ENCODE measurements at places on chromosomes 1 and 21. TPM values are rescaled to one million over a fixed set of nuclear protein-coding genes. Genes with fewer than 3 reads are reported as not detected.
A peak's percentile ranks its signal among the peaks of the same experiment; 100 is the strongest.

GRCh38 chr1:173175514-173176145 is 31.5 kb downstream of the TNFSF4 start:
- H3K27me3 ChIP-seq, result no peaks in the 10 kb centered on the region
- no peaks in the 10 kb centered on the region for H3K4me1 ChIP-seq
- no peak for DNase-seq
- H3K27ac ChIP-seq, result no peak overlapping the region
- no peaks in the 10 kb centered on the region for H3K36me3 ChIP-seq

- no peak for DNase-seq
- H3K36me3 ChIP-seq, result no peaks in the 10 kb centered on the region
- H3K4me1 ChIP-seq, result no peaks in the 10 kb centered on the region
Observed at GRCh38 chr21:27001526-27001925, 34.6 kb upstream of the ADAMTS5 start.

DNA sequence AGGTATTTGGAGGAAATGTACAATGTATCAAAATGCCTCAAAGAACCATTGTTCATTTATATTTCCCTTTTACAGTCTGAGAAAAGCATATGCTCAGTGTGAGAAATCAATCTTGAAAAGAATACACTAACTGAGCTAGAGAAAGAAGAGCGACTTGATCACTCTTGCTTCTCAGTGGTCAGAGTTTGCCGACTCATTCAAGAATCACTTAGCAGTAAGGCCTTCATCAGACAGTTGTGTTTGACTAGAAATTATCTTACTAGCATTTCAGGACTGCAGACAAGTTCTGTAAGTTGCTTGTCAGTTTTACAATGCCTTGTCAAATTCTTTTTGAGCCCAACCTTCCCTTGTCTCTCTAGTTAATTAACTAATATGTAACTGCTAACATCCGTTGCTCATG is 12.9 kb downstream of the RGS18 start:
- H3K27ac ChIP-seq, result peak overlapping the region; percentile 73
- H3K27me3 ChIP-seq, result no peaks in the 10 kb centered on the region
- H3K4me3 ChIP-seq, result no peak overlapping the region
- H3K36me3 ChIP-seq, result no peaks in the 10 kb centered on the region

Gene VSIG8
- not detected for total RNA-seq

- DNase-seq, result peak; percentile 44
- H3K36me3 ChIP-seq, result no peaks in the 10 kb centered on the region
- peak overlapping the region; percentile 72 for H3K27ac ChIP-seq
- H3K4me3 ChIP-seq, result peak overlapping the region; percentile 90
- peaks cover 15% of the 10 kb centered on the region for H3K4me1 ChIP-seq
Observed at GRCh38 chr1:119646521-119647227, 1.4 kb downstream of the ZNF697 start.

Gene HFM1
- total RNA-seq, result 3.3 TPM

GRCh38 chr1:178724728-178725465 is at the start of gene RALGPS2:
Gene RALGPS2 (plus strand): TSS chr1:178725244. CDS start chr1:178776765, 51,521 bp downstream.
- 0 out of 2 replicates have a peak, but pooled peaks cover 5% of the 10 kb centered on the region for H3K27me3 ChIP-seq
- H3K4me1 ChIP-seq, result peaks cover 16% of the 10 kb centered on the region
- no peaks in the 10 kb centered on the region for H3K36me3 ChIP-seq
- DNase-seq, result peak; percentile 89

All from K562 (cell line).